CD4-positive, alpha-beta T cell (primary cell): ENCODE measurements at places on chromosomes 6 and 20.

DNA sequence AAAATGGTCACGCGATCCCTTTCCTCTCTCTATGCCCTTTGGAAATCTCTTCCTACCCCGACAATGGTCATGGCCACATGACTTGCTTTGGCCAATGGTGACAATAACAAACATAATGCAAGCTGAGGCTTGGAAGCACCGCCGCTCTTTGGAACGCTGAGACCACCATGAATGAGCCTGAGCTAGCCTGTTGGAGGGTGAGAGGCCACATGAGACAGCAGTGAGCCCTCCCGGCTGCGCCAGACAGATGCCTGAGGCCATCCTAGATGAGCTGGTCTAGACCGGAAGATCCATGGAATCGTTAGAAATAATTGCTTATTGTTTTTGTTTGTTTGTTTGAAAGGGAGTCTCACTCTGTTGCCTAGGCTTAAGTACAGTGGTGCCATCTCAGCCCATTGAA lies 64.2 kb downstream of the STK35 start:
- DNase-seq: no peak

DNA sequence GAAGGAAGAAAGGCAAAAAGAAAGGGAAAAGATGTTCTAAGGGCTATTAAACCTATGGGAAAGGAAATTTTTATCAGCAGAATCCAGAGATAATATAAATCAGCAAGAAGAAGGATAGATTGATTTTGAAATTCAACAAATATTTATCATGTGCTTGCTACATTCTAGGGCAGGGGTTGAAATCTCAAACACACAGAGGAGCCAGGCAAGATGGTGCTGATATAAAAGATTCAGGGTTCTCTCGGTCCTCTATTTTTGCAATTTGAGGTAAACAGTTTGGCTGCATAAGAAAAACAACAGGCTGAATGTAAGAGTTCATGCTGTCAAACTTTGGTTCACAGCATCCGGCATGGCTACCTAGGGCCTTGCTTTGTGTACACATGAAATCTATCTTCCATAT lies 109.6 kb upstream of the BMP2 start:
- no peak for DNase-seq

- DNase-seq: no peak
Measured at GRCh38 chr20:23507346-23507745, 16.4 kb downstream of the CST8 start.

- DNase-seq: no peak
Measured at GRCh38 chr6:151181706-151182363, 57.9 kb upstream of the AKAP12 start.

- DNase-seq: no peak
Measured at GRCh38 chr6:126083875-126084274, 97.5 kb downstream of the TRMT11 start.
